ENCODE measurements at places on chromosomes 16 and 17.

- DNase-seq: no peak
These were observed 8.8 kb downstream of the PIPOX start for GRCh38 chr17:29051731-29052130.

GRCh38 chr17:4663711-4664110, 22.2 kb upstream of the ALOX15 start:
- DNase-seq: no peak

DNA sequence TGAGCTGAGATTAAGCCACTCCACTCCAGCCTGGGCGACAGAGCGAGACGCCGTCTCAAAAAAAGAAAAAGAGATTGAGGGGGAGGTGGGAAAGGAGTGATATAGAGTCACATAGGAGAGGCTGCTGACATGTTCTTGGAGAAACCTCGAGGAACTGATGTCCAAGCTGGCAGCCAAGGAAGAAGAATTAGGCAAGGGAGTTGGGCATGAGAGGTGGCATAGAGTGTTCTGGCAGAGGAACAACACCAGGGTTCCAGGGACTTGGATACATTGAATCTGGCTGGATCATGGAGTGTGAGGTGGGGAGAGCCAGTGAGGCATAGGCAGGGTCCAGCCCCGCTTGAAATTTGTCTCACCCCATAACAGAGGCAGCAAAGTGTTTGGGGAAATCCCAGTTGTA, 10.7 kb downstream of the CDH3 start:
- DNase-seq: no peak

GRCh38 chr16:2585651-2586081, 47.8 kb downstream of the PDPK1 start:
- DNase-seq: no peak

DNA sequence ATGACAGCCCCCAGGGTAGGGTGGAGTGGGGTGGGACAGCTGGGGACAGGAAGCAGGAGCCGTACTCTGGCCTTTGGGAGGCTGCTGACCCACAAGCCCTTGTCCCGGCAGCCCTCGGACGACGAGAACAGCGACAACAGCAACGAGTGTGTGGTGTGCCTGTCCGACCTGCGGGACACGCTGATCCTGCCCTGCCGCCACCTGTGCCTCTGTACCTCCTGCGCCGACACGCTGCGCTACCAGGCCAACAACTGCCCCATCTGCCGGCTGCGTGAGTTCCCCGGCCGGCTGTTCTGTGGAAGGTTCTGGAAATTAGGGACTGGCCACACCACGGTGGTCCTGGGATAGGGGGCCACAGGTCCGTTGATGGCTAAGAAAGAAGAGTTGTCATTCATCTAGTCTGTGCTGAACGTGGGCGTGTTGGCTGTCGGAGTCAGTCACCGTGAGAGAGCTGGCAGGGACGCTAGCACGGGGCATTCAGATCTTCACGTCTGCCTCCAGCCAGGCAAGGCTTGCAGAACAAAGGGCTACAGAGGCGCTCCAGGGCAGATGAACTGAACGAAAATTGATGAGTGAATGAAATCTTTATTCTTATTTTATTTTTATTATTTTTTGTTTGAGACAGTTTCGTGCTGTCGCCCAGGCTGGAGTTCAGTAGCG, 19.8 kb upstream of the NUDT16L1 start:
- no peak for DNase-seq

DNA sequence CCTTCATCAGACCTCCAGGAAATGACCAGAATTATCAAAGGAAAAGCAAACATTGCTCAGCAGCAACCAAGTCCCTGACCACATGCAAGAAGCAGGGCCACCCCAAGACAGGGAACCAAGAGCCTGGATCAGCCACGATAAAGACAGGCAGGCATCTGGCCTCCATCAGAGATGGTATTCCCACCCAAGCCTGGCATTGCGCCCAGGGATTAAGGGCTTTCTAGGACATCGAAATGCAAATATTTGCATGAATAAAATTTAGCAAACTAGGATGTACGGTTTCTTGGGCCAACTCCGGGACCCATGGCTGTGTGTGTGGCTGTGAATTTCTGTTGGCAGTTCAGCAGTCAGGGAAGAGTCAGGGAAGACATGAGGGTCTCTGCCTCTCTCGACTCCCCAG, 241.4 kb upstream of the DYNLRB2 start:
- peak; percentile 13 for DNase-seq

DNA sequence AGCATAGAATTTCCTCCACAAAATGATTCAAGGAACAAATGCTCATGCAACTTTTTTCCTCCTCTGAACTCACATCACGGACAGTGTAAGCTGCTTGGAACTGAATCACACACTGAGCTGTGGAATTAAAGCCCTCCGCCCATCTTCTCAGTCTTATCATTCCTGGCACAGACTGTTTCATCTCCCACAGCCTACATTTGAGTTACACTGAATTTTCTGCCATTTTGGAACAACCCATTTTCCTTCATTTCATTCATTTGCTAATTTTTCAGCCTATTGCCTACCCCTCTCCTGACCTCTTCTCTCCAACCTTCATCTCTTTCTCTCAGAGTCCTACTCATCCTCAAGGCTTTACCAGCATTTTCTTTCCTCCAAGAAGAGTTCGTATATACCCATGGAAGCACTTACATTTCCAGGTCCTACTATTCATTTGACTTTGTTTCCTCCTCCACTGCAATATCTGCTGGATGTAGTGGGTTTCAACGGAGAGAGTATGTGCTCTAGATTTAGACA, 39.1 kb upstream of the TOM1L1 start:
- DNase-seq: no peak

DNA sequence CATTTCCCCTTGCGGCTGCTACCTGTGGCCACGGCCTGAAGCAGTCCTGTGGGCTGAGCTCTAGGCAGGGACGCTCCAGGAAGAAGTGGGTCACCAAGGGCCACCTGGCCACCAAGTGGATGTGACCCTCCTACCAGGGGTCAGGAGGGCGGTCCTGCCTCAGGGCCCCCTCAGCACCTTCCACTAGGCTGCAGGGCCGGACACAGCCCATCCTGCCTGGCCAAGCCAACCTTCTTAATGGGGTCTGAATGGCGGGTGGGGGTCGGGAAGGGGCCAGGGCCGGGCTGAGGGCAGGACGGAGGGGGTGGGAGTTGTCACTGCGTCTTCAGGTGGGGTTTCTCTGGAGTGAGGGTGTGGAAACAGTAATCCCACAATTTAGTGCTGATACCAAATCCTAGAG, 13.2 kb upstream of the MLKL start:
- DNase-seq: no peak

GRCh38 chr17:2266045-2266864, 37.3 kb downstream of the SMG6 start:
- DNase-seq: no peak

DNA sequence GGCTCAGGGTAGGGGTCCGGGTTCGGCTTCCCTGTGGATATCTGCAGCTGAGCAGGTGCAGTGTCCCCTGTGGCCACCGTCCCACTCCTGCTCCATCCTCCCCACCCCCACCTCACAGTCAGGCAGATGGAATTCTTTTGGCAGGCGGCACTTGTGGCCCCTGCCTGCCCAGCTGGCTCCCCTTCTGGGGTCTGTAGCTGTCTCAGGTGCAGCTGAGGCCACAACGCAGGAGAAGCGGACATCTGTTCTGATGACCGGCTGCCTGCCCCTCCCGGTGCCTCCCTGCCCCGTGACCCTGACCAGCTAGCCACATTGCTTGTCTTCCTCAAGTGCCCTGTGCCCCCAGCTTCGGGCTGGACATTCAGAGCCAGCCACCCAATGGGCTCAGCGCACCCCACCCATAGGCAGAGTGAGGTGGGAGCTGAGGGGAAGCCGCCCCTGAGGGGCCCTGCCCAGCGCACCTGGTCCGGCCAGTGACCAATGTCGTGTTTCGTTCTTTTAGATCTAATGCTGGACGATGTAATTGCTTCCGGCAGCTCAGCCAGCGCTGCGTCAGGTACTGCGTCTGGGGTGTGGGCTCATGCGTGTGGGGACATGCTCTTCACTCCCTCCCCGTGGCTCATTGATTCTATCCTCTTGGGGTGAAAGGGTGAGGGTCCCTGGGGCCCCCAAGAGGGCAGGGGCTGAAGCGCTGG, 25.2 kb upstream of the ABCC3 start:
- DNase-seq: no peak

GRCh38 chr17:63685041-63685440, 14.9 kb downstream of the LIMD2 start:
- peak; percentile 32 for DNase-seq

- DNase-seq: no peak
These were observed 212.6 kb upstream of the GSE1 start for GRCh38 chr16:85400305-85401205.

Measured in AG08395 (cell line).